T1000 (cell line): ENCODE measurements at places on chromosomes 7 and 10.

GRCh38 chr7:112186300-112186699 lies 19.9 kb downstream of the DOCK4 start:
- DNase-seq = no peak

- no peak for DNase-seq
Measured at GRCh38 chr7:99242682-99243081, 30.0 kb upstream of the MYH16 start.

- no peak for DNase-seq
Measured at GRCh38 chr7:130841416-130841815, 107.4 kb upstream of the KLF14 start.

DNA sequence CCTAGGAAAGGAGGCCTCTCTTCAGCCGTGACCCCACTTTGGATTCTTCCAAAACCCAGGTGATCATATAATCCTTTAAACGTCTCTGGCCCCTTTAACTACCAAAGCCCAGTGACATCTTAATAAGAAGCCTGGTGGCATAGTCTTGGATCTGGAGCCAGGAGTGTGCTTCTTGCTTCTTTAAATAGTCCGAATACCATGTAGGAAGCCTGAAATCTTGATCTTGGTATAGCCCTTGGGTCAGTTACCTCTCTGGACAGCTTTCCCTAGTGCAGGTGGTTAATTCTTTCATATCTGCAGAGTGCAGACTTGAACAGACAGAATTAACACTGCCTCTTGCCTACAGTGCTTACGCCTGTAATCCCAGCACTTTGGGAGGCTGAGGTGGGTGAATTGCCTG lies 138.6 kb upstream of the EFCAB10 start:
- DNase-seq = no peak

- peak; percentile 57 for DNase-seq
Measured at GRCh38 chr7:106153891-106154449, 41.9 kb upstream of the SYPL1 start.

DNA sequence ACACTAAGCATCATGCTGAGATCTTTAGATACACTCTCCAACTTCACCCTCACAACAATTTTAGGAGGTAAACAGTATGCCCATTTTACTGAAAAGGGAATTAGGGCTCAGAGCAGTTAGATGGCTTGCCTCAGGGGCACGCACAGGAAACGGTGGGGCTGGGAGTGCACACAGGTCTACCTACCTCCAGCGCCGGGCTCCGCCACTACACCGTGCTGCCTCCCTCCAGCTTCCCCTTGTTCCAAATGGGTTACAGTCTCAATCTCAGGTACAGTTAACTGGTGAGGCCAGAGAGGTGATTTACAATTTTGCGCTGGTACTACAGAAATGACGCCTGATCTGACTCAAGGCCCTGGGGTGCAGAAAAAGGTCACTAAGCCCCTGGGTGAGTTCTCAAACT lies 142.0 kb downstream of the NOC3L start:
- DNase-seq = no peak

DNA sequence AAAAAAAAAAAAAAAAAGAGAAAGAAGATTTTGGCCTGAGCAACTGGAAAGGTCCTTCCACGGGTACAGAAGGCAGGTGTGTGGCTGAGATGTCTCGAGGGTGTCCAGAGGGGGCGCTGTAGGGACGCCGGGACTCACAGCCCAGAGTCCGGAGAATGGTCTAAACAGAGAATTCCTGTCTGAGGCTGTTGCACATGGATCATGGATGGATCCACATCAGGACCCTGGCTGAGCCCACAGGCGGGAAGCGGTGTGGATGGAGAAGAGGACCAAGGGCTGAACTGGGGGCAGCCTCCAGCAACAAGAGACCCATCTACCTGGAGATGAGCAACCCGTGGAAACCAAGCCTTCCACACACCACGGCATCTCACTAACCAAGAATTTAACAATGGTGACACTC lies 55.0 kb downstream of the PKD1L1 start:
- no peak for DNase-seq

- no peak for DNase-seq
Measured at GRCh38 chr10:128566361-128566968, 440.2 kb upstream of the MKI67 start.

DNA sequence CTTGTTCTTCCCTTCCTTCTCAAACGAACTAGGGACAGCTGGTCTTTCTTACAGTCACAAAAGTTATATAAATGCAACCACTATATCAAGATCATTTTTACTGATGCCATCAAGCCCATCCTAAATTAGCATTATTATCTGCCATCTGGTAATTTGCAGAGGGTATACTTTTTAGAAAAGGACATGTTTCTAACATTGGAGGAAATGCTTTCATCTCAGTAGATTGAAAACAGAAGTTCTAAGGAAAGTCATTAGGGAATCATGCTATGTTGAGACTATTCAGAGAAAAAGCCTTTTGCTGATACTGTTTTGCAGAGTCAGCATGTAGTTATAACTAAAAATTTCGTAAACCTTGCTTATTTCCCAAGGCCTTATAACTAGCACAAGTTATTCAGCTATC lies 146.7 kb downstream of the WNT2 start:
- no peak for DNase-seq

DNA sequence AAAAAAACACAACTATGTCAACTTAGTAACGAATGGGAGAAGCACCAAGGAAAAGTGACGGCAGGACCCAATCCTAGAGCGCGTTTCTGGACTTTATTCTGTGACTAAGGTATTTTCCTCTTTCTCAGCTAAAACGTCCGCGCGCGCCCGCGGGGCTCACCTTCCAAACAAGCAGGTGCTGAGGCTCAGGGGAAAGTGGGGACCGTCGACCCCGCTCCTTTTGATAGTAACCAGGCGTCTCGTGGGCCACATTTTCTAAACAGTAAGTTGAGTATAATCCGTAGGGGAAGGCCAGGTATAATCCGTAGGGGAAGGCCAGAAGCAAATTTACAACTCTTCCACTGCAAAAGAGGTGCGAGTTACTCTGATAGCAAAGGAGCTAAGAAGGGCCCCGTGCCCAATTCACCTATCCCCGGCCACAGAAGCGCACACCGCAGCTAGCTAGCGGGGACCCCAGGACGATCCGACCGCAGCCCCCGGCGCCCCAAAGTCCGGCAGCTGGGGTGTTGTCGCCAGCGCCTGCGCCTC lies 743 bp downstream of the MKI67 start:
- no peak for DNase-seq

DNA sequence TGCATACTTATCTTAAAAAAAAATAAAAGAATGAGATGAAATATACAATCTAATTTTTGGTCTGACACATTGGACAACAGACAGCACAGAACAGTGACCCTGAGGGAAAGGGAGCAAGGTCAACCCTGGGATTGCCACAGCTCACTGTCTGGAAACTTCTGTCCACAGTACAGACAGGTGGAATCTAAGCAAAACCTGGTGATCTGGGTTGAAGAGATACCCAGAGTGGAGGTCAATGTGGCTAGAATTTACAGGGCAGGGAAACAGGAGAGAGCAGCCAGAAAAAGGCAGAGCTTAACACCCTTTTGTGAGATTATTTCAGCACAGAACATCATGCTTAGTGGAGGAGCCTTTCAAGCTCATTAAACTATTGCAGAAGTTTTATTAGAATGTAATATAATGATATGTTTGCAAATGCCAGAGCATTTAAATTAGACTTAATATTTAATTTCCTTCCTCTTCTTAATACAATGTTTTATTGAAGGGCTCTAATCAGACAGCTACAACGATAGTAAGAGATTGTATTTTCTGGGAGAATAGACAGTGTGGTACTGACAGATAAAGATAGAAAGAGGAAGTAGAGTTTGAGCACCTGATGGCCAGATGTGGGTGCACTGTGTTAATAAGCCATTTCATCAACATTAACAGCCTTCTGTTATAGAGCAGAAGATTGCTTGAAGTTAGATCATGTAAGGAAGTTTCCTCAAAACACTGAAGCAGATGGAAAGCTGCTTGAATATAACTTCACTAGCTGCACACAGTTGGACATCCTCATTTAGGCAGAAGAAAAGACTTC lies 309.4 kb downstream of the HGF start:
- DNase-seq = no peak

- no peak for DNase-seq
Measured at GRCh38 chr10:113252650-113253618, 299.9 kb upstream of the HABP2 start.

DNA sequence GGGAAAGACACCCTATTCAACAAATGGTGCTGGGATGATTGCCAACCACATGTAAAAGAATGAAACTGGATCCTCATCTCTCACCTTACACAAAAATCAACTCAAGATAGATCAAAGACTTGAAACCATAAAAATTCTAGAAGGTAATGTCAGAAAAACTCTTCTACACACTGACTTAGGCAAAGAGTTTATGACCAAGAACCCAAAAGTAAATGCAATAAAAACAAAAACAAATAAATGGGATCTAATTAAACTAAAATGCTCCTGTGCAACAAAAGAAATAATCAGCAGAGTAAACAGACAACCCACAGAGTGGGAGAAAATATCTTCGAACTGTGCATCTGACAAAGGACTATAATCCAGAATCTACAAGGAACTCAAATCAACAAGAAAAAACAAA lies 504.2 kb upstream of the MBL2 start:
- no peak for DNase-seq

DNA sequence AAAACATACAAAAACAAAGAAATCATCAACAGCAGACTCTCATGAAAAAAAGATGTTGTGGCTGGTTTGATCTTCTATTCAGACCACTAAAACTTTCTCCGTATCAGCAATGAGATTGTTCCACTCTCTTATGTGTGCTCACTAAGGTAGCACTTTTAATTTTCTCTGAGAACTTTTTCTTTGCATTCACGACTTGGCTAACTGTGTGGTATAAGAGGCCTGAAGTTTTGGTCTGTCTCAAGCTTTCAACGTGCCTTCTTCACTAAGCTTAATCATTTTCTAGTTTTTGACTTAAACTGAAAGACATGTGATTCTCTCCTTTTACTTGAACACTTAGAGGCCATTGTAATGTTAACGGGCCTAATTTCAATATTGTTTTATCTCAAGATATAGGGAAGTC lies 1231.6 kb downstream of the SORCS3 start:
- DNase-seq = no peak

- no peak for DNase-seq
Measured at GRCh38 chr7:22920672-22921071, 93.3 kb downstream of the HYCC1 start.

DNA sequence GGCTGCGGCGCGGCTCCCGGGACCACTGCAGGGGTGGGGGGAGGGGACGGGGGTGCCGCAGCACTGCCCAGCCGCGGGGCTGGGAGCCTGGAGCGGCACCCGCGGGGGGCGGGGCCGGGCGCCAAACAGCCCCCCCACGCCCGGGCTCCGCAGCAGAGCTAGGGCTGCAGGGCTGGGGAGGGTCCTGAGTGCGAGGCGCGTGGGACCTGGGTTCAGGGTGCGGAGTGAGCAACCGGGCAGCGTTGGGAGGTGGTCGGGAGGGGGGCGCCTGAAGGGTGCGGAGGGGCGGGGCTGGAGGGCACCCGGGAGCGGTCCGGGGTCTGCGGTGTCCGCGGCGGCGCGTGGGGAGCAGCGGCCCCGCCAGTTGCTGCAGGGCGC lies 528 bp downstream of the CAMK2G start:
- no peak for DNase-seq

- no peak for DNase-seq
Measured at GRCh38 chr7:22944022-22944421, 69.9 kb downstream of the HYCC1 start.

GRCh38 chr10:6995341-6995740 lies 415.3 kb upstream of the PRKCQ start:
- no peak for DNase-seq

DNA sequence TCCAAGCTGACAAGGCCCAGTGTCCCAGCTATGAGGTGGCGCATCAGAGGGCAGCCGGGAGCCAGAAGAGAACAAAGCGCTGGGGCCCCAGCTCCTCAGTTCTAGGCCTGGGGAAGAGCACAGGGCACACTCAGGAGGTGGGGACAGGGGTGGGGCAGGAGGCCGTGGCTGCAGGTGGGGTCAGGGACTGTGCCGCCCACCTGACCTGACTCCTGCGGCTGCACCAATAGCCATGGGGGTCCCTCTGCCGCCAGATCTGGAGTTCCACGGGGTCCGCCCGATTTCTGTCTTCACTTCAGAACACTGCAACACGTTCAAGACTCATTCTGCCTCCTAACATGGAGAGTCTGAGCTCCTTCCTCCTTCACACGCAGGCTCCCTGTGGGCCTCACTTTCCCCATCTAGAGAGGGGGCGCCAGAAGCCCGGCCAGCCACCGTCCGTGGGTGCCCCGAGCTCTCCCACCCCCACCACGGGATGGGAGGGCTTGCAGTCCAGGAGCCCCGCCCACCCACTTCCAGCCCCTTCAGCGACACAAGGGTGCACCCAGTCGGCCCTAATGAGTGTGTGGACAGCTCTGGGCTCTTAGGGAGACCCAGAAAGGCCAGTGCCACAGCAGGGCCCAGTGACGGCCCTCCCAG lies 278.3 kb downstream of the MAD1L1 start:
- DNase-seq = no peak

GRCh38 chr10:17965649-17966235 lies 14.0 kb downstream of the SLC39A12 start:
- DNase-seq = no peak

- DNase-seq = no peak
Measured at GRCh38 chr10:106830471-106830870, 334.0 kb downstream of the SORCS1 start.

GRCh38 chr7:42627101-42627500 lies 284.8 kb downstream of the C7orf25 start:
- no peak for DNase-seq

DNA sequence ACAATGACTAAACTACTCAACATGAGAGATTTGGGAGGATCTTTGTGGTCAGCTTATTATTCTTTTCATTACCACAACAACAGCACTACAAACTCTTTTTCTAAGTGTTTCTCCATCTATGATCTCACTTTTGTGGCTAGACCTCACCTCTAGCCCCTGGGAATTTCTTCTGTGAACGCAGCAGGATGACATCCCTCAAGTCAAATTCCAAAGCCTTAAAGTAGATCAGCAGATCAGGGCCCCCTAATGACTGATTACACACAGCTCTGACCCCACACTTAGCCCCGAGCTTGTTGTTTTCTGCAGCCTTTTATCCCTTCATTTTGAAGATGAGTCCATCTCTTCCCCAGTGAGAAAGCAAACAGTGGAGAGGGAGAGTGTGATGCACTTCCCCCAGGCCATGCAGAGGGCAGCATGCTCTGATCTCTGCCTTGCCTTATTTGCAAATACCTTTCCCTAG lies 27.3 kb downstream of the TFAM start:
- peak; percentile 79 for DNase-seq

DNA sequence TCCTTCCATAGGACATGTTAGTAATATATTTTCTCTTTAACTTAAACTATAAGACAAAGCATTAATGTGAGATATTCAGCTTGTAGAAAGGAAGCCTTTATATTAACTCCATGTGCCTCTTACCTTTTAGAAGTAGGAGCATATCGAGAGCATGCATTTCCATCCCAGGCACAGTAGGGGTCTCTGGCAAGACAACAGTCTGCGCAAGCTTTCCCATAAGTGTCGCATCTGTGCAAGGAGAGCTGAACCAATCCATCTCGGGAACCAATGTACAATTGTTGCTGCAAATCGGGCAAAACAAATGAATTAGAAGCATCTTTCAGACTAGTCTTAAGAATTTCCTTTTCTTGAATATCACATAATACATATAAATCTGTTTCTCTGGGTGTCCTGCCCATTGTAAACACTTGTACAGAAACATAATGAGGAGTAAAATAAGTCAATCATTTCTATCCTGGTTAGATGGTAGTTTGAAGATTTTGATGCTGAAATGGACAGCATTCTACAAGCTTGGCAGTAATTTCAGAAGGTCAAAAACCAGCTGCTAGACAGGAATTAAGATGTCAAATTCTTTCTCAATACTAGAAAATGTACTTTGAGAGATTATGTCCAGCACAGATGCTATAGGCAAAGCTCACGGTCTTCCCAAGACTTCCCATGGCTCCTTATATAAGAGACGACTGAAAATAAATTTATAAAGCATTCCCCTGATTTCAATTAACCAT lies 171.8 kb downstream of the SEMA3D start:
- DNase-seq = no peak
